ENCODE measurements at places on chromosomes 12 and 14.

DNA sequence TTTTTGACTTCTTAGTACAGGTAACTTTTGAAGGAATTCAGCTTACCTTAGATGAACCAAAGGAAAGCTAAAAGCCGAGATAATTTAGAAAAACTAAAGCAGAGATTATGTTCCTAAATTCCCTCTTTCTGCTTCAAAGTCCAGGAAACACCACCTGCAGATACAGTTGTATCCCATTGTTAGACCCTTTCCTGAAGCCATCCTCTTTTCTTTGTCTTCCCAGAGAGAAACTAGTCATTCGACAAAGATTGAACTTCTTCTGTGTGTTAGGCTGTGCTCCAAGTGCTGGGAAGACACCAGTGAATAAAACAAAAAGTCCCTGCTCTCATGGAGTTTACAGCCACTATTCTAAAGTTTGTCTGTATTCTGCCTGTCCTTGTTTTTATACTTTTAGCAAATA lies 29.3 kb downstream of the PPM1A start:
- DNase-seq: no peak

GRCh38 chr12:89181271-89181920 lies 170.9 kb downstream of the DUSP6 start:
- no peak for DNase-seq

- DNase-seq: no peak
Observed at GRCh38 chr14:36405589-36406274, 85.3 kb upstream of the MBIP start.

- DNase-seq: no peak
Observed at GRCh38 chr12:122187466-122187865, 4.5 kb downstream of the LRRC43 start.

DNA sequence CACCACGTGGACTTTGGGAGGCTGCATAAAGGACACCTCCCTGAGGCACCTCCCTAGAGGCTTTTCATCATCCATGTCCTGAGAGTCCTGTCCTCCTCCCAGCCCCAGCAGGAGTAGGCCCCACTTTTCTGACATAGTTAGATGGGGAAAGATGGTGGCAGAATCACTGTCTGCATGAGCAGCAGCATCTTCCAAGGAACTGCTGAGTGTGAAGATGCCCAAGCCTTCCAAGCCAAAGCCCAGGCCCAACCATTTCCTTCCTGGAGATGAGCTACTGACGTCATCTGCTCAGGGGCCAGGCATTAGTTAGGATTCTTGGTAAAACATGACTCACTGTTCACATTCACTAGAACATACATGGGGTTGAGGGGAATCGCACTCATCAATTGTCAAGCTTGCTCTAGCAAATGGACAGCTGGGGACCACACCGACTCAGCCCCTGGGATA lies 37.3 kb downstream of the VDR start:
- no peak for DNase-seq

DNA sequence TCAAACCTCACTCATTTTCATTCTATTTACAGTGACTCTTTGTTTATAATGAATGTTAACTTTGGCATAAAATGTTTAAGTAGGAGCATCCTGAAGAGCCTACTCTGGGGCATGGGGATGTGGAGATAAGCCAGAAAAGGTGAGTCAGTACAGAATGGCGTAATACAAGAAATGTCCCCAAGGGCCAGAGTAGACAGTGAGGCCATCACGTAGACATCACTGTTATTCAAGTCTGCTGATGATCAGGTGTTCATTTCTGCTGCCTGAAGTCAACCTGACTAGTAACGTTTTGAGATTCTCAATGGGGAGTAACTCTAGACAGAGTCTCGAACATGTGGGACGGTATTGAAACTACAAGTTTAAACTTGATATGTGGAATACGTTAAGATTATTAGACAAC lies 47.6 kb upstream of the PKP2 start:
- no peak for DNase-seq

GRCh38 chr12:100331871-100332270 lies 25.0 kb upstream of the SLC17A8 start:
- no peak for DNase-seq

DNA sequence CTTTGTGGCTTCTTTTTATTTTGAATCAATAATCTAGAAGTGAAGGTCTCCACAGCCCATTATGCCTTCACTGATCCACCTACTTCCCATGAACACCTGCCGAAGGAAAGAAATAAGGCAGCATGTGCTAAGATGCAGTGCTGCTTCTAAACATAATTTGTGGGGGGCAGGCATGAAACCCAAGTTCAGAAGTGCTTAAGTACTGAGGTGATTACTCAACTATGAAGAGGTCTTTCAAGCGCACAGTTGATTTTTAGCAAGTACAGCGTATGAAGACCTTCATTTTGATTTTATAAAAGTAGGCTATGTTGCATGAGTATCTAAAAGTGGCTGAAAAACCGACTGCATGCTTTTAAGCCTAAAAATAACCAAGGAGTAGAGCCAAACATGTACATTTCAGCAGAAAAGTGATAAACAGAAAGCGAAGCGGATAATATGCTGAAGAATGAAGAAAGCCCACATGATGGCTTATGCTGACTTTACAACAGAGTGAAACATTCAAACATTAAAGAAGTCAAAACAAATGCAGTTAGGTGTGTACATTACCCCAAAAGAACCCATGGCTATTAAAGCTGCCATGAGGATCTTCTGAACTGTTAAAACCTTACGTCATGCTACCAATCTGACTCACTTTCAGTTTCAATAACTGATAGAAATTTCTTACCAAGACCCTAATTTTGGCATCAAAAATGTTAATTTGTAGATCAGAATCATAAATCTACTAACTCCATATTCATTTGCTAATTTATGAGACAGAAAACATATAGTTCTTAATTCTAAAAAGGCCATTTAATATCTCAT lies 29.3 kb downstream of the KICS2 start:
- no peak for DNase-seq

DNA sequence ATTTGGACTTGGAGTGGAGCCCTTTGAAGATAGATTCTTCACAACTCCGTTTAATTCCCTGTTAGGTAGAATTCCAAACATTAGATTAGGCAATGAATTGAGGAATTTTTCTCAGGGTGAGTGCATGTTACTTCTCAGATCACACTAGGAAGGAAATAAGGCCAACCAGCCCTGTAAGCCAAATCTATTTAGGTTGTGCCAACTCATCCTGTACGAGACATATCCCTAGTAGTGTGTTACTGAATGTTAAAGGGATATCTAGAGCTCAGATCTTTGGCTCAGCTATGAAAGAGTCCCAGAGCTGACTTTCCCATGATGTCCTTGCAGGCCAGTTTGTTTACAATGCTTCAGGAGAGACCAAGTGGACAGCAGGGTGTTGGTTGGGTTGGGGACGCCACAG lies 45.6 kb downstream of the GPHB5 start:
- DNase-seq: no peak

GRCh38 chr14:88829685-88830302 lies 5.3 kb downstream of the TTC8 start:
- DNase-seq: no peak

DNA sequence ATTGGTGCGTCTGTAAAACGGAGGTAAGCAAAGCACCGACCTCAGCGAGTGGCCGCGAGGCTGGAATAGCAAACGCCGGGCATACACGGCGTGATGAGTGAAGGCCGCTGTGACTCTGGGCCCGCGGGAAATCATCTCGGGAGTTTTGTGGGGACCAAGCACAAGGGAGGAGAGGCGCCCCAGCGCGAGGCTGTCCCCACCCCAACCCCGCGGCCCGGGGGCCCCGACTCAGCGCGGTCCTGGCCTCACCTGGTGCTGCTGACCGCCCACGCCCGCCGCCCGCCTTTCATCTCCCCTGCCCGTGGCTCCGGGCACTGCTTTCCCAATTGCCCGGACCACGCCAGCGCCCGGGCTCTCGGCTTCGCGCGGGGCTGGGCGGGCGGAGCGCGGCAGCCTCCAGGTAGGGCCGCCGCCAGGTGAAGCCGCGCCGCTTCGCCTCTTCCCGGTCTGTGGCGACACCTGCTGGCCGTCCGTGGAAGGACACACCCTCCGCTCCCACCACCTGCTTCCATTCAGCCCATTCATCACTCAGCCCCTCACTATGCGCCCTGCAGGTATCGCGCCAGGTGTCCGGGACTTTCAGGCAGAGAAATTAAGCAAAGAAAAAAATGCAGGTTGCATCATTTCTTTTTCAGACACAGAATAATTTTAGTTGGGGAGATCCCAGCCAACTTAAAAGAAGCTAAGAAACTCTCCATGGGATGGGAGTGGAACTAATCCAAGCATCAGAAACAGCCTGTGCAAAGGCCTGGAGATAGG lies 360.4 kb downstream of the MED13L start:
- DNase-seq: peak; percentile 65

DNA sequence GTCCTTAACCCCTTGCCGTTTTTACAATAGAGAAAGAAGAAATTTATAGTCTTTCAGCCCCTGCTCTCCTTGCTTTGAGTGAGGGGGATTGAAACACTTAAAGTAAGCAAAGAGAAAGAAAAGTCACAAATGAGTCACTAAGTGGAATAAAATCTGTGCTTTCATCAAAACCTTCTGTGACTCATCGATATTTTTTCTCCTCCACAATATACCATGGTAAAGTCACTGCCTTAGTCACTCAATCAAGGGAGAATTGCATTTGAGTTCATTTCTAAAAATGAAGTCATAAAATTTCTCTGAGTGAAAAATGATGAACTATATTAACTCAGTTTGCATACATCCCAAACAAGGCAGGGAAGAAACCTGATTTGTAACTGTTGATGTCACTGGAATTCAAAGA lies 470.3 kb downstream of the FOXG1 start:
- DNase-seq: no peak

DNA sequence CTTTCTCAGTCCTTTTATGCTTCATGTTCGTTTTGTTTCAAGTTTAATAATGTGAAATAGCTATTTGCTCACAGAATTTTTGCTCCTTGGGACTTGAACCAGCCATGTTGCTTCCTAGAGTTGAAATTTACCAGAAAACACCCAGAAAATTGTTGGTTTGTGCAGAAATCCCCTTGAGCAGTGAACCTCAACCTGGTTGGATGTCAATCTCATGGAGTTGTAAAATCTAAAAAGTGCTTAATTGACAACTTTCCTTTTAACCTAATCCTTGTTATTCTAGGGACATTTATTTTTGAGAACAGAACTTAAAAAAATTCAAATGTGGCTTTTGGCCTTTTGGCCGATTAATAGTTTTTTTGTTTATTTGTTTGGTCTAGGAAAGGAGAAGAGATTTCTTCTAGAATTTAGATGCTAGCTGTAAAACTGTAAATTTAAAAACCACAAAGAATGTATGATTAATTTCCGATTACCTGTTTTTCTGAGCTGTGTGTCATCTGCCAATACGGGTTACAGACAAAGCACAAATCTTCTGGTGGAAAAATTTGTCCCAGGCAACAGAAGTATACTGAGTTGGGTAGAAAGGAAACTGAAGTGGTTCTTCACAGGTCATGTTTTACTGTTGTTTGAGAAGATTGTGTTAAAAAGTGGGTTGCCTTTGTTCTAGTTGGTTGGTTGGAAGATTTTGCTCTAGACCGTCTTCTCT lies 154.4 kb downstream of the FUT8 start:
- peak; percentile 17 for DNase-seq

DNA sequence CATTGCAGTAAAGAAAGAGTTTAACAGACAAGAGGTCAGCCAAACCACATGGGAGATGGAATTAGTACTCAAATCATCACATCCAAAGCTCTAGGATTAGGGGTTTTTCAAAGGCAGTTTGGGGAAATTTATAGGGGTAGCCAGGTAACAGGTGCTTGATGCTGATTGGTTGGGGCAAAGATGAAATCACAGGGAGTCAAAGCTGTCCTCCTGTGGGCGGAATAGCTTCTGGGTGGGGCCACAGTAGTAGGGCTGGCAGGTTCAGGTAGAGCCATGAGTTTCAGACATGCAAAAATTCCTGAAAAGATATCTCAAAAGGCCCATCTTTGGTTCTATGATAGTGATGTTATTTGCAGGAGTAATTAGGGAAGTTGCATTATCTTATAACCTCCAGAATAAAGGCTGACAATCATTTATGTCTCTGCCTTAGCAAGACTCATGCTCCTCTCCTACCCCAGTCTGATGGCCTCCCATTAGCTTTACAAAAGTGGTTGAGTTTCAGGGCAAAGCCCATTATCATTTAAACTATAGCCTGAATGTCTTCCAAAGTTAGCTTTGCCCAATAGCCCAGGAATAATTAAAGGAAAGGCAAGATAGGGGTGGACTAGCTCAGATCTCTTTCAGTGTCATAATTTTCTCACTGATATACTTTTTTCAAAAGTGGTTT lies 42.1 kb upstream of the CNTN1 start:
- DNase-seq: no peak
